HuH-7.5 (cell line): ENCODE measurements at places on chromosomes 6 and 20.

DNA sequence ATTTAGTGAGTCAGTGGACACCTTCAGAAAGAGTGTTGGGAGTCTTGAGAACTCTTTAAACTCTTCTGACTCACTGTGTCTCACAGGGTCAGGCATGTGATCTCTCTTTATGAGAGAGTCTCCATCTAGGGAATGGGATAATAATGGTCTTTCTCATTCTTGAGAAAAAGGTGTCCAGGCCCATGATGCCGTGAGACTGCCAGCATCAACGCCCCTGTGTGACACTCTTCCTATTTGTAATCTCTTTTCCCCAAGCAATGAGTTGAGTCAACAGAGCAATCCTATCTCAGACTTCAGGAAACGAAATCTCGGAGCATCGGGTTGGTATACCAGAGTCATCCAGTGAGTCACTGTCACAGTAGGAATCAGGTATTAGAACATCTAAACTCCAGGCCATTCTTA lies 82.3 kb upstream of the BMP2 start:
- no peak for DNase-seq

- DNase-seq = peak; percentile 54
Measured at GRCh38 chr20:25553819-25554296, 31.5 kb downstream of the NINL start.

DNA sequence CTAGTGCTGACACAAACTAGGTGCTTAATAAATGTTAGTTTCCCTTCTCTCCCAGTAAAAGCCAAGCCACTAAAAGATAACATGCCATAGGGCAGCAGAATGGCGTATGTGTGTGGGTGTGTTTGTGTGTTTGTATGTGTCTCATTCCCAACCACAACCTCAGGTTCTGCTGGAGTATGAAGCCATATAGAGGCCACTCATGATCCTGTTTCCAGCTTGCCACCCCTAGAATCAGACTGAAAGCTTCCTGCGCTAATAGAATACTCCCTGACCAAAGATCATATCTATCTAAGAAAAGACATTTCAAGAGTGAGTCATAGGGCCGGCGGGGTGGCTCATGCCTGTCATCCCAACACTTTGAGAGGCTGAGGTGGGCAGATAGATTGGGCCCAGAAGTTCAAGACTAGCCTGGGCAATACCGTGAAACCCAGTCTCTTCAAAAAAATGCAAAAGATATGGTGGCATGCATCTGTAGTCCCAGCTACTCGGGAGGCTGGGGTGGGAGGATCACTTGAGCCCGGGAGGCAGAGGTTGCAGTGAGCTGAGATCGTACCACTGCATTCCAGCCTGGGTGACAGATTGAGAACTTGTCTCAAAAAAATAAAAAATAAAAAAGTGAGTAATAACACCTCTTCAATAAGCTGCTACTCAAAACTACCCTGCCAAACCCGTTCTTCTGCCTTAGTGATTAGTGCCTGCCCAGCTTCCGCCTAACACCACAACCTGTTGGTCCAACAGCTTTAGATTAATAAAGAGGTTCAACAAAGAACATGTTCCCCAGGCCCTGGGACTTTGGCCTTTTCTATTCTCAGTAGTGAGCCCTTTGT lies 11.8 kb upstream of the SNRPC start:
- no peak for DNase-seq

DNA sequence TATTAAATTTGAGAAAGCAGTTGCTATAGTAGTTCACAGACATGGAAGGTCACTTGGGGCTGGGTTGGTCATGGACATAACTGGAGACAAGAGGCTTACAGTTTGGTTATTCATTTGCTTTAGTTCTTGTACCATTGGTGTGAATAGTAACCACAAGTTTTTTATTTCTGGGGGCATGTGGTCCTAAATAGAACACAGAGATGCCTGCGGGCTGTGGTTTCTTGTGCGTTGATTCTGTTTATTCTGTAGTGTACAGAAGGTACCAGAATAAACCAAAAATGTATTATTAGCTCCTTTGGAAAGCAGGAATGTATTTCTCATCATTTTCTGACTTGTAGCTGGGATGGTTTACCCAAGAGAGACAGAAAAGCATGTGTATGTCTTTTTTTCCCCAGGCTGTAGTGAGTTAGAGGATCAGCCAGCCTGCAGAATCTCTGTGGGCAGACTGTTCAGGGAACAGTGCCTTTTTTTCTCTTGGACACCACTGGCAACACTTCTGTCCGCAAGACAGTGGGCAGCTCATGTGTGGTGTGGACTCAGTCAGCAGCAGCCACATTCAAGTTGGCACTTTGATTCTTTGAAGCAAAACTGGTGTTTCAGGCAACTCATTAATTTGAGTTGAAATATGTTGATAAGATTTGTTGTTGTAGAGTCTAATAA lies 122.1 kb downstream of the LRRC1 start:
- DNase-seq = no peak

- no peak for DNase-seq
Measured at GRCh38 chr6:54981647-54982046, 135.1 kb downstream of the FAM83B start.

- DNase-seq = no peak
Measured at GRCh38 chr6:101402622-101403031, 9.1 kb downstream of the GRIK2 start.

GRCh38 chr6:116847227-116847626 lies 18.3 kb upstream of the GPRC6A start:
- no peak for DNase-seq

- DNase-seq = no peak
Measured at GRCh38 chr20:24734139-24734538, 214.9 kb upstream of the CST7 start.

DNA sequence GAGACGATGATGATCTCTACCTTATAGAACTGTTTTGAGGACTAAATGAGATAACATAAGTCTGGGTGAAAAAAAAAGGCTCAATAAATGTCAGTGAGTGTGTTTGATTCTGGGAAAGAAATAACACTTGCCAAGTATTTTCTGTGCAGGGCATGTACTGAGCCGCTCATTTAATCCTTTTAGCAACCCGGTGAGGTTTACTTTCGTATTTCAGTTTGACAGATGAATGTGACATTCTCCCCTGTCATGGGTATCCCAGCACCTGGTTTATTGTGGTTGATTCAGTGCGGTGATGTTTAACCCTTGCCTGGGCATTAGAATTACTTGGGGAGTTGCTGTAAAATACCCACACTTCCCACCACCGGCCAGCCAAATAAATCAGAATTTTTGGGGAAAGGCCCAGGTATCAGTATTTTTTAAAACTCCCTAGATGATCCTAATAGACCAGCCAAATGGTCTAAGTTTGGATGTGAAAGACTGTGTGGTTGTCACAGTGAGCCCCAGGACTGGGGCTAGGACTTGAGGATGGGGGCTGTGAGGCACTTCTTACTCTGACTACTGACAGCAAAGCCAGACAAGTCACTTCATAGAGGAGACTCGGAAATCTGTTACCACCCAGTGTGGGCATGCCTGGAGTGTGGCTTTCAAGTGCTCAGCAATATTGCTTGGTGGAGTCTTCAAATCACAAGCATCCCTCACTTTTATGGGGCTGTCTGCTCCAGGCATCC lies 100.2 kb upstream of the KCNG1 start:
- DNase-seq = no peak

- DNase-seq = no peak
Measured at GRCh38 chr20:7848351-7848750, 91.9 kb downstream of the HAO1 start.

- DNase-seq = no peak
Measured at GRCh38 chr6:10219510-10219909, 195.4 kb downstream of the TFAP2A start.

DNA sequence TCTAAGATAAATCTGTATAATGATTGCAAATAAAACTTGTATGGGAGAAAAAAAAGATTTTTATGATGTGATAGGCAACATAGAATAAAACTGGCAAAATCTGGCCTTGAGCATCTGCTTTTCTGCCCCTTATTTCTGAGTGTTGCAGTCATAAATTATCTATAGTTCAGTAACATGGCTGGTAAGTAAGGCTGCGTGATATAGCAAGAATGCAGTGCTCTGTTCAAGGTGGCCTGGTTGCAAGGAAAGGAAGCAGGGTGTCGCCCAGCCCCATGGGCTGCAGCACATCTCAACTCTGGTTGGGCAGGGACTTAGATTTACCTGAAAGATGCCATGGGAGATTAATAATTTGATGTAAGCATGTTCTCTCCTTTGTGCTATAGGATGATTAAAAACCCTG lies 579.5 kb downstream of the LMBRD1 start:
- DNase-seq = no peak

- DNase-seq = no peak
Measured at GRCh38 chr6:34021554-34022190, 124.2 kb downstream of the GRM4 start.
